ENCODE measurements at places on chromosomes 1 and 21.

DNA sequence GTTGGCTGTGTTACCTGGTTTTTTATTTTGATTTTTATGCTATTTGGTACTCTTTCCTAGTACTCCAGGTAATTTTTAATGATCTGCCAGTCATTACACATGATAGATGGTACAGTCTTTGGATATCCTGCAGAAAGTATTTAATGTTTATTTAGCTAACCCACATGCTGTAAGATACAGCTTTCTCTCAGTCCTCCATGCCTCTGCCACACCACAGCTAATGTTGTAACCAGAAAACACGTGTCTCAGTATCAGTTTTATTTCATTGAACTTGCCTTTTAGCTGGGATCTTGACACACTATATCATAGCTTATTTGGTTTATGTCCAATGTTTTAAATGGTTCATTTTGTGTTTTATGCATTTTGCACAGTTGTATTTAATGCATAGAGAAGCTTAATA is 1648.4 kb downstream of the KCNT2 start:
- DNase-seq, result no peak

DNA sequence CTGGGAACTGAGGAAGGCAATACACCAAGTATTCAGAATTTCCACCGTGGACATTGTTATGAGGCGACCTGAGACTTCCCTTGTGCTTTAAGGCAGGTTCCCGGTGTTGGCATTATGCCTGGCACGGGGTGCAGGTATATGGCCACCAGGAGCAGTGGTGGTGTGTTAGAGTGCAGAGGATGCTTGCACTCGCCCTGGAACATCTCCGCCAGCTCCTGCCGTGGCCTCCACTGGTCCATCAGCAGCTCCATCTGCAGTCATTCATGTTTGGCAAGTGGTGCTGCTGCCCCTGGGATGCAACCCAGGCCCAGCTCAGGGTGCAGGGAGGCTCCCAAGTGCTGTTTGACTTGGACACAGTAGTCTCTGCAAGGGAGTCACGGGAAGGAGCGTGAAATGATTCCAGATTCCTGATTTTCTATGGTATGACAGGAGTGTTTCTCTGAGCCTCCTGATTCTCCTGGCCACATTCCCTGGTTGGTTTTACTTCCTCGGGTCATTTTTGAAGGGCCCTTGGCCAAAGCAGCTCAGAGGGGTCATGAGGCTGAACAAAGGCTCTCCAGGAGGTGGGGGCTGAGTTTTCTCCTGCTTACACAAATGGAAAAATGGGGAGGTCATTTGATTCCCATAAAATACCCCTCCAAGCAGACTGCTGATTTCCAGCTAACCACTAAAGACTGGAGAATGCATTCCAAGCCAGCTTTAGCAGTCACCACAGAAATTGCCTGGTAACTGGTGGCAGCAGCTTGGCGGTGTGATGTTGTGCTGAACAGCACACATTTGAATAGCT is 60.4 kb upstream of the PSEN2 start:
- DNase-seq, result peak; percentile 31

DNA sequence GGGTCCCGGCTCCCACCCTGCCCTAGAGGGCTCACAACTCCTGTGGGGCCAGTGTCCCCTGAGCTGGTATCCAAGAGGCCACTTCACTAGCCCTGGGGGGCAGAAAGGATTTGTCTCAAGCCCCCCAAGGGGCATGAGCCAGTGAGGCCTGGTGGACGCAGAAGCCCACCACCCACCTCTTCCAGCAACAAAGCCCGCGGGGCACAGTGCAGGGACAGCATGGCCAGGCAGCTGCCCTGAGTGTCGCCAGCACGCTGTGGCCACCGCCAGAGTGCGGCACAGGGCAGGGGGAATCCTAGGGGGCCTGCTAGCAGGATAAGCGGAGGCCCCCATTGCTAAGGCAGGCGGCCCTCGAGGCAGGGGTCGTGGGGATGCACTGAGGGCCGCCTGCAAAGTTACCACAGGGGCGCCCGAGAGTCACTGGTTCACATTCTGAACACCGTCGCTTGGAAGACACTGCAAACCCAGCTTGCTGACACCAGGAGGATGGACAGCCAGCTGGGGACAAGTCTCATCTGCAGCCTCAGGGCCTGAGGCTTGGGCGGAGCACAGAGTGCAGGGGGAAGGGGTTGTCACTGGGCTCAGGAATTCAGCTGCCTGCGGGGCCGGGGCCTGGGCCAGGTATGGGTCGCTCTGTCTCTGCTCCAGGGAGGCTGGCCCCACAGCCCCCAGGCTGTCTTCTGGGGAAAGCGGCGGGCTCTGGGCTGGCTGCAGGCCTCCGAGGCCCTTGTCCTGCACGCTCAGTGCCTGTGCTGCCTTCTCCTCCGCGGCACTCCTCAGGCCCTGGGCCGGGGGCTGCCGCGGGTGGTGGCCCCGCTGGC is 26.8 kb downstream of the SLC19A1 start:
- no peak for DNase-seq

- no peak for DNase-seq
Observed at GRCh38 chr1:20574686-20575540, 14.0 kb upstream of the CDA start.

DNA sequence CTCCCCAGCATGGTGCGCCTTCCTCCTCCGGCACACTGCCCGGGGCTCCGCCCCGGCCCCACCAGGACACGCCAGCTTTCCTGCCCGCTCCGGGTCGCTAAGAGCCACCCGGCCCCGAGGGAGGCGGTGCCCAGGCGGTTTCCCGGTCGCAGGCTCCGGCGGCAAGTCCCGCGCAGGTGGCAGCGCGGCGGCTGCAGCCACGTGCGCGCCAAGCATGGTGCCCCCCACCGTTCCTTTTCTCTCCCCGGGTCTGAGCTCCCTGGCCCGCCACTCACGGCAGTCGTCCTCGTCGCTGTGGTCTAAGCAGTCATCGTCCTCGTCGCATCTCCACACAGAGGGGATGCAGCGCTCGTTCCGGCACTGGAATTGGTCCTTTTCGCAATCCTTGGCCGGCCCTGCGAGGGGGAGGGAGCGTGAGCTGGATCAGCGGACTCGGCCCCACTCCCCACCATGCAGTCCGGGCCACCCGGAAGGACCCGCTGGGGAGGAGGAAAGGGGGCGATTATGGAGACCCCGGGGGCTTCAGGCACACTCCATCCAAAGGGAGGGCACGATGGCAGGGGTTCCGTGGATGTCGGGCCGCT is 1.2 kb downstream of the LRP8 start:
- DNase-seq, result no peak

DNA sequence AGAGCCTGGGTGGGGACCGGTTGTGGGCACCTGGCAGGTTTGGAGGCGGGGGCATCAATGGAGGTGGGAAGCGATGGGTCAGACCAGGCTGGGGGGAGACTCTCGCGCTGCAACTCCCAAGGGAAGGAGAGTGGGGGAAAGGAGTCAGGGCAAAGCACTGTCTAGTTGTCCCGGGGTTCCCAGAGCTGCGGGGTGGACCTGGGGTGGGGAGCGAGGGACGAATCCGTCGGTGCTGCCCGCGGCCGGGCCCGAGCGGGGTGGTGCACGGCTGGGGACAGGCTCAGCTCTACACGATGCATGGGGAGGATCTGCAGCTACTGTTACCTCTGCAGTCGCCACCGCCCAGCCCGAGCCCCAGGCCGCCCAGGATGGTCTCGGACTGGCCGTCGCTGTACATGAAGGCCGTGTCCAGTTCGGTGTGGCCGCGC is 427 bp downstream of the AKR7A2 start:
- DNase-seq, result no peak

DNA sequence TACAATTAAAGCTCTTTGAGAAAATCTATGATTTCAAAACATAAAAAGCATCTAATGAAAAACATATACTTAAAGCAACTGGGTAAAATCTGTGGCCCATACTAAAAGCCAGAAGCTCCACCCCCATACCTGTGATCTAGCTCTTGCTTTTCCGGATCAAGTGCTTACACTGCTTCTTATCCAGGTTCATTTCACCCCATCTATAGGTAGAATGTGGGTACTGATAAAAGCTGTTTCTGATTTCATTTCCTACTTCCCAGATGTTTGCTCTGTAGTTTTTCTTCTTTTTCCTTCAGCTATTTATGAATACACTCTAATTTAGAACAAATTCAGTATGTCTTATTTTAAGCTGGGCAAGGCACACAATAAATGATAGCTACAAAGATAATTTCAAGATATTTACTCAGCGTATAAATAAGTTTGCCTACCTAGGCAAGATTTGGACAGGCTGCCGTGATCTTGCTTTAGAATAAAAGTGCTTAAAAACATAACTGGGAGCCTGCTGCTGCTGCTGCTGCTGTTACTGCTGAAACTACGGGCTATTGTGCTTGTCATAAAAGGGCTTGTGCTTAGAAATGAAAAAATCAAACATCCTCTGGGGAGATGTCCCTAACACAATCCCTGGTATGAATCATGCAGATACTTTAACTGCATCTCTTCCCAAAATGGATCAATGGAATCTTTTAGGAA is 2.1 kb downstream of the SIPA1L2 start:
- no peak for DNase-seq

- no peak for DNase-seq
Observed at GRCh38 chr1:6587261-6588005, 7.6 kb downstream of the ZBTB48 start.

GRCh38 chr1:35449334-35450008 is 107.7 kb downstream of the KIAA0319L start:
- DNase-seq, result peak; percentile 42

DNA sequence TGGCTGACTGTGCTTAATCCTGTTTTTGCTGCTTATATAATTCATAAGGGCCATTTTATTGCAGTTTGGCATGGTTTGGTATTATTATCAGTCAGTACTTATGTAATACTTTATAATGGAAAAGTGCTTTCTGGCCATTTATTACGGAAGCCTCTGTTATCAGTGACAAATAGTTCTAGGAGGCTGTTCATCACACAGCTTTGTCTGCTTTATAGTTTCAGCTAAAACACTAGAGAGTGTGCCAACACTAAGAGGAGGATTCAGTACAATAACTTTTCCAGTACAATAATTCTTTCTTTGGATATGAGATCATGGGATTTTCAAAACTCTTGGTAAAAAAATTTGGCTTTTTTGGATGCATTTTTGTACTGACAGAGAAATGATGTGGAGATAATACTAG is 102.9 kb upstream of the PTGFR start:
- no peak for DNase-seq

GRCh38 chr1:178953034-178953433 is 72.7 kb upstream of the FAM20B start:
- DNase-seq, result no peak

DNA sequence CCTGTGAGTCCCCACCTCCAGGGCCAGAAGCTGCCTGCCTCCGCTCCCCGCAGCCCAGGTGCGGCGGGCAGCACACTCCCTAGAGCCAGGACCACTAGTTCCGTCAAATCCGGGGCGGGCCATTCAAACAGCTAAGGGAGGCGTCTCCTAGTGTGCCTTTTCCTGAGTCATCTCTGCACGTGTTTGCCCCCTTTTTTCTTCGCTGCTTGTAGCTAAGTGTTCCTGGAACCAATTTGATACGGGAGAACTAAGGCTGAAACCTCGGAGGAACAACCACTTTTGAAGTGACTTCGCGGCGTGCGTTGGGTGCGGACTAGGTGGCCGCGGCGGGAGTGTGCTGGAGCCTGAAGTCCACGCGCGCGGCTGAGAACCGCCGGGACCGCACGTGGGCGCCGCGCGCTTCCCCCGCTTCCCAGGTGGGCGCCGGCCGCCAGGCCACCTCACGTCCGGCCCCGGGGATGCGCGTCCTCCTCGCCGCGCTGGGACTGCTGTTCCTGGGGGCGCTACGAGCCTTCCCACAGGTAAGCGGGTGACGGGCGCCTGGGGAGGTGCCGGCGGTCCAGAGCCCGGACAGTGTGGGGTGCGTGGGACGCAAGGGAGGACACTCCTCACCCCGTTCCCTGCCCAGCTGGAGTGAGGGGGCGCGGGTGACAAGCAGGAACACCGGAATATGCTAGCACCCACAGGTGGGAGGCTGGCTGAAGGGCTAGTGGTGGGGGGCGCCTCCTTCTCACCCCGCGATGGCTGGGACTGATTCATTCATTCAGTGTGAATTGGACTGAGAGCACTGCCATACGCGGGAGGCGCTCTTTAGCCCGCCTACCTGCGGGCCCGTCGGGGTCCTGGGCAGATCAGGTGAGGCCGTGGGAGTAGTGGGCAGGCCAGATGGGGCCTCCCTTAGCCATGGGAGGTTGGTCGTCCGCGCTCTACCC is at the start of gene TNFRSF8:
TNFRSF8 (plus strand) TSS at position 163 of the 932 bp plus-strand sequence; CDS start at position 459, 296 bp downstream.
- DNase-seq, result no peak

GRCh38 chr1:32353886-32354570 is 8.3 kb downstream of the FAM229A start:
- no peak for DNase-seq

DNA sequence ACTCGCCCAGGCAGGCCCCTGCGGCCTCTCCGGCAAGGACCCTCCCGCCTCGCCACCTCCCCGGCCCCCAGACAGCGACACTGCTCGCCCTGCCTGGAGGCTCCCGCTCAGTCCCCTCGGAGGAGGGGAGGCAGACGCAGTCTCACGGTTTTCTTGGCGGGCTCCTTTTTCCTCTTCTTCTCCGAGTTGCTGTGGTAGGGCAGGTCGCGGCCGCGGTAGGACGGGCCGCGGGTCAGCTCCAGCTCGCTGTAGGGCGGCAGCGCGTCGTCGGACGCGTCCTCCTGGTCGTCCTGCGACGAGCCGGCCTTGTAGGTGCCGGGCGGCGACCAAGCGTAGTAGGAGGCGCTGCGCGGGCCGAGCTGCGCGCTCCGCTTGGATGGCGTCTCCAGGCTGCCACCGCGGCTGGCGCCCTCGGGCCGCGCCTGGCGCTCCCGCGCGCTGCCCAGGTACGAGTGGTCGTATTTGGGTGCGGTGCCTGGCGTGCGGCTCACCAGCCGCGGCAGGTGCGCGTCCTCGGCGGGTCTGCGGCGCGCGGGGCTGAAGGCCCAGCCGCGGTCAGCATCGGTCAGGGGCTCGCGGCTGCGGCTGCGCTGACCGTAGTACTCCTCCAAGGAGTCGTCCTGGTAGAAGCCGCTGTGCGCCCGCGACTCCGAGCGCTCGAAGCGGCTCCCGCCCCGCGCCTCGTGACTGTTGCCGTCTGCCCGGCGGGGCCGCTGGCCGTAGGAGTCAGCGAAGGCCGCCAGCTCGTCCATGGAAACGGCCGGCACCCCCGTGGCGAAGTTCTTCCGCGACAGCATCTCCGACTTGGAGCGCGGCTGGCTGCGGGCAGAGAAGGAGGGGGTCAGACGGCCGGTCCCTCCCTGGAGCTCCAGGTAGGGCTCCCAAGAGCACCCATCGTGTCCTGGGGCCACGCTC is 44.8 kb upstream of the TADA1 start:
- no peak for DNase-seq

- no peak for DNase-seq
Observed at GRCh38 chr21:45050797-45051489, 23.4 kb upstream of the ADARB1 start.

DNA sequence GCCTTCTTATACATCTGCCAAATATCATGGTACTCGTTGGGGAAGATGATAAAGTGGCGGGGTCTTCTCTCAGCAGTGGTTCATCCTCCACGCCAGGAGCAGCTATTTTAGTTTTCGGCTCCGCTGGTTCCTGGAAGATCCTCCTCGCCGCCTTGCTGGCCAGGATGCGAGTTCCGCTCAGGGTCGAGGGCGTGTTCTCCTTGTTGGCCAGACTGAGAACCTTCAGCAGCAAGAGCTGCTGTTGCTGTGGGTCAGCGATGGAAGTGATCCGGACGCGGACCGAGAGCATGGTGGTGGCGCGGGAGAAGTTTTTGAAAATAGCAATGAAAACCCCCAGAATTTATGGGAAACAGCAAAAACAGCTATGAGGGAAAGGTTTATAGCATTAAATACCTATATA is 11.4 kb upstream of the CFAP126 start:
- DNase-seq, result no peak
